SJCRH30 (cell line): ENCODE measurements at places on chromosomes 11 and 22. TPM values are rescaled to one million over a fixed set of nuclear protein-coding genes. Genes with fewer than 3 reads are reported as not detected.
A peak's percentile ranks its signal among the peaks of the same experiment; 100 is the strongest.

The ART1 gene
- not detected in 2 replicates for total RNA-seq

The SCN2B gene
- total RNA-seq = not detected in 2 replicates

DNA sequence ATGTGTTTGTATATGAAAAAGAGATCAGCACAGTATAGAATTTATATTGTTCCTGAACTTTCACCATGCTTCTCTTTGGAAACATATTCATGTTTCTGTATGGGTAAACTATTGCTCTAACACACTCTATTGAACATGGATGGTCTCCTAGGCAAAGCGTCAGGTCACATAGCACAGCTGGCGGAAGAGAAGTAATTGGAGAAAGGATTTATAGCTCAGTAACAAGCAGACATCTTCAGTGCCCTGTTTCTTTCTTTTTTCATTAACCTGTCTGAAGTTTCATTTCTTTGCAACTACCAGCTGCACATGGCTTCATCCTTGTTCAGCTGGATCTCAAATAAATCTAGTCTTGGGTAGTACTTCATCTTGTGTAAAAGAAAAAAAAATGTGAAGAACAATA lies 84.4 kb upstream of the TRPC6 start:
- DNase-seq = peak; percentile 2

- DNase-seq = no peak
These were observed 24.6 kb downstream of the RPL3 start for GRCh38 chr22:39294571-39295468.

GRCh38 chr11:106049727-106050476 lies 27.2 kb downstream of the KBTBD3 start:
- no peak for DNase-seq

- DNase-seq = no peak
These were observed 20.5 kb upstream of the TTLL12 start for GRCh38 chr22:43207386-43207785.

GRCh38 chr11:110808248-110808647 lies 96.0 kb upstream of the ARHGAP20 start:
- DNase-seq = no peak

- DNase-seq = no peak
These were observed 22.3 kb downstream of the NTM start for GRCh38 chr11:131392528-131393255.

GRCh38 chr11:22157531-22157930 lies 35.4 kb upstream of the ANO5 start:
- DNase-seq = no peak

GRCh38 chr22:42340150-42340549 lies 69.7 kb upstream of the TCF20 start:
- DNase-seq = no peak

DNA sequence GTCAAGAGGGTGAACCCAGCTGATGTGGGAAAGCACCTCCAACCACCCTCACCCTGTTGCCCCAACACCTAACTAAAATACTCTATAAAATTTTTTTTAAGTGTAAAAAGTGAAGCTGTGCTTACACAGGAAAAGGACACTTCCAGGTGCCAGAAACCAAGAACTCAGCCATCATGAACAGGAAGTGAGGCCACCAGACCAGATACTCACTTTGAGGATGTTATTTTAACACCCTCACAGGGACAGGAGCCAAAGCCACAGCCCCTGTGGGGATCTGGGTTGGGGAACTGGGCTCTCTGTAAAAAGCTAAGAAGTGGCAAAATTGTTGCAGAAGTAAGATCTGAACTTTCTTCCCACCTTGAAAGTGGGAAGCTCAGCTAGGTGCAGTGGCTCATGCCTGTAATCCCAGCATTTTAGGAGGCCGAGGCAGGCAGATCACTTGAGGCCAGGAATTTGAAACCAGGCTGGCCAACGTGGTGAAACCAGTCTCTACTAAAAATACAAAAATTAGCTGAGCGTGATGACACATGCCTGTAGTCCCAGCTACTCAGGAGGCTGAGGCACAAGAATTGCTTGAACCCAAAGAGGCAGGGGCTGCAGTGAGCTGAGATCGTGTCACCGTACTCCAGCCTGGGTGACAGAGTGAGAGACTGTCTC lies 3.8 kb downstream of the RSPH14 start:
- no peak for DNase-seq

- no peak for DNase-seq
These were observed 342.1 kb upstream of the SYN3 start for GRCh38 chr22:33400061-33400840.

- no peak for DNase-seq
These were observed 17.7 kb upstream of the FNBP4 start for GRCh38 chr11:47784785-47785381.
